NCI-H1105 treated with DMSO at 0.1 percent for 48 hours (cell line): ENCODE measurements at places on chromosomes 2 and 18.

DNA sequence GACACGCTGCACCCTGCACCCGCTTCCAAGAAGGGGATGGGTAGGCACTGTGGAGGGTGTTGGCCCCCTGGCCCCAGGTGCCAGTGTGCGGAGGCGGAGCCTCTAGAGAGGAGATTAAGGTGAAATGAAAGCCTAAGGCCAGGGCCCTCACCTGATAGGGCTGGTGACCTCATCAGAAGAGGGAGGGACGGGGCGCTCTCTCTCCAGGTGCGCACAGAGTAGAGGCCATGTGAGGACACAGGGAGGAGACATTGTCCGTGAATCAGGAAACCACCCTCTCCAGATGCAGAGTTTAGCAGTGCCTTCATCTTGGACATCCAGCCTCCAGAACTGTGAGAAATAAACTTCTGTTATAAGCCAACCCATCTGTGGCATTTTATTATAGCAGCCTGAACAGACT, 62.3 kb downstream of the PSMG2 start:
- no peak for DNase-seq

DNA sequence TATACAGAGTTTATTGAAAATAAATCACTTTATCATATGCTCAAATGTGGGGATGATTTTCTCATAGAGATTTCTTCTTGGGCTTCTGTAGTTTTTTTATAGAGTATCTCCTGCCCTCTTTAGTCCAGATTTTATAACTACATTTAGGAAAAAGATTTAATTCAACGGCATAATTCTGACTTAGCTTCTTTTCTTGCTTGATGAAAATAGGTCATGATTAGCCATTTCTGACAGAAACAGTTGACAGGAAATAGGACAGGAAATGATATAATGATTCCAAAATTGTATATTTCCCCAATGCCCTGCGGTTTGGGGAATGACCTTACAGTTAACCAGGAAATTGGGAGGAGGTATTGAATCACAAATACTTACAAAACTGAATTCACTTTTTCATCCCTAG, 1531.9 kb upstream of the ACVR2A start:
- DNase-seq, result peak; percentile 16

DNA sequence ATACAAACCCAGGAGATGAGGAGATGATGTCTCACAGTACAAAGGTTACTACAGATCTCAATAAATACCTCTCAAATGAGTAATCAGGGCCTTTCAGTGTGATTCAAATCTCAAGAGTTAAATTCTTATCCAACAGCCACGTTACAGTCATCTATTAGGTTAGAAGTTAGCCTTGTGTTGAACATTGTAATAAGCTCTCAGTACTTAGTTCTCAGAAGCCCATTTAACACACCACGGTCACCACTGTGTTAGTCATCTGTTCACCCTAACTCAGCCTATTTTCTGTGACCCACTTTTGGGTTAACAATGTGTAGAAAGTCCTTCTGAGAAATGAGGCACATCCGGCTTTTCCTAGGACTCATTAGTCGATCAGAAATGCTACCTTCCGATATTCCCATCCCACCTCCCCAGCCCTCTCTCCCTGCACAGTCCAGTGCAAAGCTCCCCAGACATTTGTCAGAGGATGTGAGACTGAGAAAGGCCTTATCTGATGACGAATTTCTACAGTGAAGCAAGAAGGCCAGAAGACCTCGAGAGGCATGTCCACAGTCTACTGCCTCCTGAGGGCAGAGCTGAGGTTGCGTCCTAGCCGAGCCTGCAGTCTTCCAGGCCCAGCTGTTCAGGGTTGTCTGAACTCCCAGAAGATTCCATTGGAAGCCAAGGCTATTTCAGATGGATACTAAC, 92.6 kb downstream of the ACTR2 start:
- no peak for DNase-seq

- no peak for DNase-seq
These were observed 43.5 kb upstream of the MYCN start for GRCh38 chr2:15896859-15897258.

GRCh38 chr2:126878601-126879000, 20.1 kb upstream of the TEX51 start:
- no peak for DNase-seq

DNA sequence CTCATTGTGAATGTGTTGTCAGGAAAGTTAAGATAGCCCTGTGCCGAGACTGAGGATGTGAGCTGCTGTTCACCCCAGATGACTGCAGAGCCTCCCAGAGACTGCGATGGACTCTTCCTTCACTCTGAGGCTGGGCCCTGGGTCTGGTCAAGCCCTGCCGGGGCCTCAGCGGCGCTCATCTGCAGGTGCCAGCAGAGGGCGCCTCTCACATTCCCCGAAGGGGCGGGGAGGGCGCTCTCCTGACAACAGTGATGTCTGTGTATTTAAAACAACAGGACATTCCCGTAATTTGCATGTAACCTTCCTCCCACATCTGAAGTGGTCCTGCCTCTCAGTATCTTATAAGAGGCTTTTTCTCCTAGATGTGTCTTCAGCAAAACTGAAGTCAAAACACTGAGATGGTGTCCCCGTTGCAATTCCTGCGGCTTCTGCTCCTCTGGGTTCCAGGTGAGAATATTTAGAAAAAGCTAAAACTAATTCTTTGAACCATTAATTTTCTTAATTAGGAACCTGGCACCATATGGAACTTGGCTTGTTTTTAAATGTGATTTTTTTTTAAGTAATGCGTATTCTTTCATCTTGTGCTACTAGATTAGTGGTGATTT, 1377.9 kb downstream of the RPIA start:
- peak; percentile 1 for DNase-seq

GRCh38 chr2:216572582-216573578, 60.3 kb upstream of the IGFBP2 start:
- DNase-seq, result no peak

- DNase-seq, result no peak
These were observed 144.9 kb downstream of the ACTR3 start for GRCh38 chr2:114034742-114035141.

DNA sequence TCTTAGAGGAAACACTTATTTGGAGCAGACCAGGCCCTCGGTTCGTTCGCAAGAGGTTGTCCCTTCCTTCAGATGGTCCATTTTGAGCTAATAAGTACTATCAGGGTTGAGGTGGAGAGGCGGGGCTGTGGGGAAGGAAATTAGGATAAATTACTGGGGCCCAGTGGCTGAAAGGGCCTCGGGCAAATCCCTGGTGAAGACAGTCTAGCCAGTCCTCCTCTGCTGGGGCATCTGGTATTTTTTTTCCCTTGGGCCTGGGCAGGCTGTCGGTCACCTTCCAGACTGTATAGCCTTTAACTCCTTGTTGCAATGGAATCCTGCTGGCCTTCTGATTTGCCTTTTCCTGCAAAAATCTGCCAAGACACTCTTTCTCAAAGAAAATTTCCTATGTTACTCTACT, 1.7 kb upstream of the MYO3B start:
- no peak for DNase-seq
